Tibial nerve (tissue), 4 donors: ENCODE measurements at places on chromosomes 3 and 15. TPM values are rescaled to one million over a fixed set of nuclear protein-coding genes. Genes with fewer than 3 reads are reported as not detected.

PLCH1 gene
- 1.4 TPM for total RNA-seq

- DNase-seq: no peak
Measured at GRCh38 chr3:100331660-100332059, 2.9 kb upstream of the NIT2 start.

NDN gene
- total RNA-seq: 71.7 TPM

LYSMD4 gene
- total RNA-seq: 20.1 TPM

- no peak for DNase-seq
Measured at GRCh38 chr3:183500981-183501704, 54.4 kb downstream of the KLHL6 start.

DNA sequence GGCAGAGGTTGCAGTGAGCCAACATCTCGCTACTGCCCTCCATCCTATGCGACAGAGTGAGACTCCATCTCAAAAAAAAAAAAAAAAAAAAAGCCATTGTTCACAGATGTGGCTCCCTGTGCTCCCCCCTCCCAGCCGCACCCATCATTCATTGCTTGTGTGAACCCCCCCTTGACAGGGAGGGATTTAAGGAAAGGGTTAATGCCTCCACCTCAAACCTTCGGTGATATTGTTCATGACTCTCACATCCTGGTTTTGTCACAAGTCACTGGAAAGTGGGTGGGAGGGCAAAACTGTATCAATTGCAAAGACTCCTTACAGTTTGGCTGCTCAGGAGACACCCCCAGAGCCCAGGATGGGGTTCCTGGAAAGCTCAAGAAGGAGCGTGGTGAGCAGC lies 7.7 kb downstream of the SLC6A6 start:
- no peak for DNase-seq

GOLGA8S gene
- total RNA-seq: not detected

DNA sequence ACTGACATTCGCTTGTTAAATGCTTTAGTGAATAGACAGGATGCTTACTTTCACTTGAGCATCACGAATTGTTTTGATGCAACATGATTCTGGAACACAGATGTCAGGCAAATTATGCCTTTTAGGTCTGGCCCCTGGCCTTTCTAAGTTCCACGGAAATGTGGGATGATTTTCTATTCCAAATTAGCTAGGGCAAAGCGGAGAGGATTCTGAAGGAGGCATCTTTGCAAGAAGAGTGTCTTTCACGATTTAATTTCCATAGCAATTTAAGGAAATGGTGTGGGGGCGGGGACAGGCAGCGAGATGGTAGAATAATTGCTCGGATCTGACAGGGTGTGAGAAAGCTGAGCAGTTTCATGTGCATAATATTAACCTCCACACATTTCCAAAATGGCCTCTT lies 238.5 kb upstream of the KCNMB2 start:
- DNase-seq: no peak
